ENCODE measurements at places on chromosomes 12 and 14.
A peak's percentile ranks its signal among the peaks of the same experiment; 100 is the strongest.

- DNase-seq, result peak; percentile 7
Observed at GRCh38 chr12:101076921-101077320, 133.1 kb downstream of the SLC5A8 start.

DNA sequence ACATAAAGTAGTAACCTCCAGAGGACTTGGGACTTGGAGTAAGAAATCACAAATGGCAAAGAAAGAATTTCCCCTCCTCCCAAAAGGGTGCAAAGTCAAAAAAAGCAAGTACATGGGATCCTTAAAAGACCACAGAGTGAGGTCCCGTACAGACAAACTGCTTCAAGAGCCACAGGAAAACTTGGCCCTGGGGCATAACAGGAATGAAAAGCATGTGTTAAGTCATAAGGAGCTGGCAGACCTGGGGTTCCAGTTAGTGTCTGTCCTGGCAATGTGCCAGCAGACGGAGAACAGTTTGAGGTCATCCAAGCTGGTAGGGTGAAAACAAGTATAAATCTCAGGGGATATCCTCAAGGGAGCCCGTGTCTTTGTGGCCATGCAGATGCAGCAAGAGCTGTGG, 73.2 kb downstream of the HSD17B6 start:
- DNase-seq, result no peak

GRCh38 chr12:80217011-80217535, 117.7 kb downstream of the OTOGL start:
- peak; percentile 51 for DNase-seq

DNA sequence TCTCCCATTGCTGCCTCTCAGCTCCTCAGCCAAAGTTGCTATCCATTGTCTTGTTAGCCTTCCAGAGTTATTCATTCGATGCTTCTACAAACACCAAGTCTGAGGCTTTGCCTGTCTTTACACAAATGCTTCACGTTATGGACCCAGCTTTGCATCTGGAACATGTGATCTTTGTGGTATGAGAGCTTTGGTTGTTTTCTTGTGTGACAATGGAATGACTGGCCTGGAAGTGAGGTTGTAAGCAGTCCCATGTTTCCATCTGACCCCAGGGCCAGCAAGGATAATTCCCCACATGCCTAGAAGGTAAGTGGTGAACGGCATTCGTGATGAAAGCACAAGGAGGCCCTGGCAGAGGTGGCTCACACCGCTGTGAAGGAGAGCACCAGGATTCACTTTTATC, 866.7 kb upstream of the TMEM132C start:
- no peak for DNase-seq

- no peak for DNase-seq
Observed at GRCh38 chr12:132837693-132838409, 9.2 kb upstream of the GOLGA3 start.

- DNase-seq, result no peak
Observed at GRCh38 chr12:106132175-106133135, 6.3 kb downstream of the NUAK1 start.

- DNase-seq, result no peak
Observed at GRCh38 chr12:49030119-49030518, 11.5 kb upstream of the PRKAG1 start.

DNA sequence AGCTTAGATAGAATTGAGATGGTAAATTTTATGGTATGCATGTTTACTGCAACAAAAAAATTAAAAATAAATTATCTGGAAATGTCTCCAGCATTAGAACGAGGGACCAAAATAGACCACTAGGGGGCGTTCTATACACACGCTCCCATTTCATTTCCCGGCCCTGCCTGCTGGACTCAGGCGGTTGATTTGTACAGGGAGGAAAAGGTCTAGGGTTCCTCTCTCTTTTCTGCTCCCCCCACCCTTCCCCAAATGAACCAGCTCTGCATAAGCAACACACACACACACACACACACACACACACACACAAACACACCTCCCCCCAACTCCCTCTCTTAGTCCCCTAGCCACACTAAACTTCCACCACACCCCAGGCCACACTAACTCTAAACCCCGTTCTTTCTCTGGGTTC, 7.8 kb upstream of the DTX1 start:
- peak; percentile 83 for DNase-seq

DNA sequence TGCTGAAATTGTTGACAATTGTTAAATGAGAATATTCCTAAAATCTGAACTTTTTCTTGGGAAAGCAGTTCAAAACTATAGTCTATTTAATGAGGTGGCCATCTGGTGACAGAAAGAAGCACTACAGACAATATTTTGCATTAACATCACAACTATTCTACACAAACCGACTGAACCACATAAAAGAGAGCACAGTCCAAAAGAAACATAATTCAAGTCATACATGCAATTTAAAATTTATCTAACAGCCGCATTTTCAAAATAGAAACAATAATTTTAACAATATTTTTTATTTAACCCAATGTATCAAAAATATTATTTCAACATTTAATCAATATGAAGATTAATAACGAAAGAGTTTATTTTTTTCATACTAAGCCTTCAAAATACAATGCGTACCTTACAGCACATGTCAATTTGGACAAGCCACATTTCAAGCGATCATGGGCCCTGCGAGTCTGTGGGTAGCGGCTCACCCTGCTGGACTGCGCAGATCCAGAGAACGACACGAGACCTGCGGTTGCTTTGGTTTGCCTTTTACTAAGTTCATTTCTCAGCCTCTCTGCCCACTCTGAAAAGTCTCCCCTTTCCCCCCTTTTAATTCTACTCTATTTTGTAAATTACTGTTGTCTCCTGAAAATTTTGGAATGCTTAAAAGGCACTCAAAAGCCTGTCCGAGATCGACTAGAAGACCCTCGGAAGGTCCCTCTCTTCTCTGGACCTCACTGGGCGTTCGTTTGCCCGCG, 947 bp upstream of the LRRC9 start:
- peak; percentile 77 for DNase-seq

- no peak for DNase-seq
Observed at GRCh38 chr12:78086553-78087362, 256.1 kb downstream of the NAV3 start.

DNA sequence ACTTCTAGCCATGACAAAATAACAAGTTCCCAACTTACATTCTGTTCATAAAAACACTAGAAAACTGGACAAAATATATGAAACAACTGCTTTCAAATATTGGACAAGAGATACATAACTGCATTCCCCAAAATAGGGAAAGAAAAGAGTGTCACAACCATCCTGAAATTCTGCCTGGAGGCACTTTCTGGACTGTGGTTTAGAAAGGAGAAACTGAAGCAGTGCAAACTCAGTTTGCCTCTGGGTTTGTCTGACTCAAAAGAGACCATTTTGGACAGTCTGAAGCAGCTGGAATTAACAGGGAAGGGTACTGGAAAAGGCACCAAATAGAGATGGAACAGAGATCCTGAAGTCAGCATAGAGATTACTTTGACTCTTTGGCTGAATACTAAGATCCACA, 11.3 kb upstream of the SYT1 start:
- no peak for DNase-seq

GRCh38 chr12:3236345-3237187, 159.4 kb downstream of the TSPAN9 start:
- no peak for DNase-seq

DNA sequence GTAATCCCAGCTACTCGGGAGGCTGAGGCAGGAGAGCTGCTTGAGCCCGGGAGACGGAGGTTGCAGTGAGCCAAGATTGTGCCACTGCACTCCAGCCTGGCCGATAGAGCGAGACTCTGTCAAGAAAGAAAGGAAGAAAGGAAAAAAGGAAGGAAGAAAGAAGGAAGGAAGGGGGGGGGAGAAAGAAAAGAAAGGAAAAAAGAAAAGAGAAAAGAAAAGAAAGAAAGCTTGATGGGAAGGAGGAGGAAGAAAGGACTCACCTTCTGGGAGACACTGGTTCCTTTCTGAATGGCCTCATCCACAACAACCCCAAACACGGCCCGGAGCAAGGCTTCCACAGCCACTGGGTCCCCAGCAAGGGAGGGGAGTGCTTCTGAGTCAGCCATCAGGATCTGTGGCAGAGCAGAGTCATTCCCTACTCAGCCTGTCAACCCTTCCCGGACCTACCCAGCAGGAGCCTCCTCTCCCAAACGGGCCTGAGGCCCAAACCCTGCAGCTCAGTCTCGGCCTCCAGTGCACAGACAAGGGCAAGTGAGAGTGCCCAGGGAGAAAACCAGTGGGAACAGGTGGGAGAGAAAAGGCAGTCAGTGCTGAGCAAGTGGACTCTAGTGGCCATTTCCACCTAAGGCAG, 7.3 kb upstream of the ZNF740 start:
- no peak for DNase-seq

GRCh38 chr12:109840305-109841074, 7.3 kb upstream of the TRPV4 start:
- no peak for DNase-seq

DNA sequence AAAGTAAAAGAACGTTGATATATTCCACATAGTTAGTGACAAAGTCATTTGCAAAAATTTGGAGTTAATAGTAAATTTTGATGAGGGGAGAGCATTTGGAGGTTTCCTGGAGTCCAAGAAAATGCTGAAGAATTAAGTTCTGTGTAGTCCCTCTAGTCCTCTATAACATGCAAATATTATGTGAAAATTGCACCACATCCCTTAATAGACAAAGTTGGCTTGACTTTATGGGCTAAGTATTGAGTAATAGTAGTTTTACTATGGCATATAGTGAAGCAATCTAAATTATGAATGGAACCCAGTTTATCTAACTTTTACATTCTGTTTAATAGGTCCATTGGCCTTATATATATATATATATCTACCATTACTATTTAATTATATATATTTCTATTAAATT, 66.4 kb upstream of the DCN start:
- DNase-seq, result no peak

DNA sequence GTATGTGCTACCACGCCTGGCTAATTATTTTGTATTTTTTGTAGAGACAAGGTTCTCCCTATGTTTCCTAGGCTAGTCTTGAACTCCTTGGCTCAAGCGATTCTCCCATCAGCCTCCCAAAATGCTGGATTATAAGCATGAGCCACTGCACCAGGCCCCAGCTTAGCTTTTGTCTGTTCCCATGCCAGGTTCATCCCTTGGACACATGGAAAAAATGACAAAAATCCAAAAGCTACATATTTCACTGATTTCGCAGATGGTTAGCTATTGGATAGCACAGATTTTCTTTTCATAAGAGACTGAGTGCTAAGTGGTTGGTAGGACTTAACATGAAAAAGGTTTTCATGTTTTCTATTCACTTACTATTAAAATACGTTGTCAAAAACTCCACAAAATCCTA, 286.6 kb upstream of the KITLG start:
- DNase-seq, result peak; percentile 76

DNA sequence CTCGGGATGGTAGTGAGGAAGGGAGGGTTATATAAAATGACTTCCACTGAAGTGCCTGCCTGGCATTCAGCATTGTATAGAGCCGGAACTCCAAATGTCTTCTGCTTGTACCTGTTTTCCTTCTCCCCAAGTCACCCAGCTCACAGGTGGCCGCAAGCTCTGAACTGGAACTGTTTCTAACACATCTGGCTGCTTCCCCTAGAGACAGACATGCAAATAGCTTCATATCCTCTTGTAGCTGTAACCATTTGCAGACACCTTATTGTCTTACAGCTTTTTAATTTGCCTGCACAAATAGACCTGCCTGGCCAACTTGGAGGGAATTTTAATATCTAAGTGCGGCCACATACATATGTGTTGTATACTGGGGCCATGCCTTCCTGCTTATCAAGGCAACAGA, 126.0 kb downstream of the CHST11 start:
- DNase-seq, result no peak

- DNase-seq, result no peak
Observed at GRCh38 chr12:46514886-46515285, 142.3 kb upstream of the SLC38A2 start.

DNA sequence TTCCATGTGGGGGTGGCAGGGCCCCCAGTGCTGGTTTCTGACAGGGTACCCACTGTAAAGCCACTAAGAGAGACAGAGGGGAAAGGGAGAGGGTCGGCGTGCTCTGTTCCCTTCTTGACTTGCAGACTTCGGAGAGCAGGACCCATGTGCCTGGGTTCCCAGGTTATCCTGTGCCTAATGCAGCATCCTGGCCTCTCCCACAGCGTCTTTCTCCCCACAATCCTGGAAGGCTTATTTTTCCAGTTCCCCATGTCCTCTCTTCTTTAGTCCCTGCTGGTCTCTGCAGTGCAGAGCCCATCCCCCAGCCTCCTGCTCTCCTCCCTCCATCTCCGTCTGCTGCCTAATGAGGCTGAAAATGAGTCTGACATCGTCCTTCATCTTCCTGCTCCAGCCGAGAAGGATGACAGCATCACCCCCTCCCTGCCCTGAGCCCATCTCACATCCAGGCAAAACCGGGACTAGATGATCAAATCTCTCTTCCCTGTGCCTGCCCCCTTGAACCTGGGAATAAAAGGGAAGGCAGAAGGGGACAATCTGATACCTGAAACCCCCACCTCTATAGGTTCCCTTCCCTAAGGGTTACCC, 15.1 kb downstream of the CALCOCO1 start:
- peak; percentile 93 for DNase-seq

- peak; percentile 77 for DNase-seq
Observed at GRCh38 chr12:62438098-62438692, 28.4 kb upstream of the MON2 start.
